ENCODE measurements at places on chromosomes 1 and 21.
A peak's percentile ranks its signal among the peaks of the same experiment; 100 is the strongest.

- peak; percentile 16 for DNase-seq
Observed at GRCh38 chr1:21258331-21259134, 31.7 kb downstream of the ECE1 start.

- DNase-seq, result no peak
Observed at GRCh38 chr1:220594356-220594755, 66.4 kb downstream of the MARK1 start.

DNA sequence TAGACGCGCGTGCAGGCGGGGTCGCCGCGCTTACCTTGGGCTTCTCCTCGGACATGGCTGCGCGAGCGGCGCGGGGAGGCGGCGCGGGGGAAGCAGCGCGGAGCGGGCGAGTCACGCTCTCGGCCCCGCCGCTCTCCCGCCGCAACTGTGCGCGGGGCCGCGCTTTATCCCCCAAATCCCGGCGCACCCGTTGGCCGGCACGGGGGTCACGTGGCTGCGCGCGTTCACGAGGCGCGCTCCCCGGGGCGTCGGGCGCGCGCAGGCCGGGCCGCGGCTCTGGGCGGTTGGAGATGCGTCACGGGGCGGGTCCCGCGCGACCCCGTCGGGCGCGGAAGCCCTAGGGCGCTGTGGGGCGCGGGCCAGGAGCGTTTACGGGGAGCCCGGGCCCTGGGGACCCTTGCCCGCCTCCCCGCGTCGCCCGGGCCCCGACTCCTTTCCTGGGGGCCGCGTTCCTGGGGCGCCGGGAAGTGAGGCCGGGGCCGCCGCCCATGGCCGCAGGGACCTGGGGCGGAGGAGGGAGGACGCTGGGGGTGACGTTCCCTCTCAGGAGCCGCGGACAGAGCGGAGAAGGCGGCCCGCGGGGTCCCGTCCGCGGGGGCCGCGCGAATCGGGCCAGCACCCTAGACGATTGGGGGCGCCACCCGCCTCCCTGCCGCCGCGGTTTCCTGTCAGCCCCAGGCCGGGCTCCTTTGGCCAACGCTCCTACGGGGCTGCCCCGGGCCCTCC, at the start of gene SUMO3:
TSS of gene SUMO3 (minus strand) at position 149 of the 726 bp plus-strand sequence. CDS start at position 55, 94 bp downstream.
- DNase-seq, result peak; percentile 87

GRCh38 chr1:244779410-244779809, 56.0 kb upstream of the COX20 start:
- DNase-seq, result no peak

- no peak for DNase-seq
Observed at GRCh38 chr1:42259739-42260064, 75.3 kb downstream of the FOXJ3 start.

Measured in CD4-positive, alpha-beta T cell treated with Interleukin-2 at 100 ng/mL for 4 hours (primary cell).